ENCODE measurements at places on chromosomes 6 and 20.

GRCh38 chr6:80457439-80457933 lies 351.0 kb downstream of the BCKDHB start:
- DNase-seq, result no peak

GRCh38 chr6:28683945-28684538 lies 158.4 kb downstream of the GPX5 start:
- DNase-seq, result no peak

- no peak for DNase-seq
Measured at GRCh38 chr6:69835414-69836179, 30.8 kb upstream of the COL19A1 start.

DNA sequence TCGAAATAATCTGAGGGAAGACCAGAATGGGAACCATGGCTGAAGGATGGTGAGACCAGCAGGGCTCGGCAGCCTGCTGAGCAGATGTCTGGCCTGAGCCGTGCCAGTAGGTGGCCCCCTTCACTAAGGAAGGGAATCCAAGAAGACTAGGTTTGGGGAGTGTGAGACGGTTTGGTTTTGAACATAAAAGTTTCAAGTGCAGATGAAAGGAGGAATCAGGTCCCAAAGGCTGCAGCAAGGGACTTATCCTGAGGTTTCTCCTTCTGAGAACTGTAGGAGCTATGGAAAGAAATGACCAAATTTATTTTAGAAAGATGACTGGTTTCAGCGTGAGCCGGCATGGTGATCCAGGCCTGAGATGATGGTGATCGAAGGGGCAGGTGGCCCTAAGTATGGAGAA lies 4.6 kb upstream of the OSER1 start:
- DNase-seq, result peak; percentile 55

DNA sequence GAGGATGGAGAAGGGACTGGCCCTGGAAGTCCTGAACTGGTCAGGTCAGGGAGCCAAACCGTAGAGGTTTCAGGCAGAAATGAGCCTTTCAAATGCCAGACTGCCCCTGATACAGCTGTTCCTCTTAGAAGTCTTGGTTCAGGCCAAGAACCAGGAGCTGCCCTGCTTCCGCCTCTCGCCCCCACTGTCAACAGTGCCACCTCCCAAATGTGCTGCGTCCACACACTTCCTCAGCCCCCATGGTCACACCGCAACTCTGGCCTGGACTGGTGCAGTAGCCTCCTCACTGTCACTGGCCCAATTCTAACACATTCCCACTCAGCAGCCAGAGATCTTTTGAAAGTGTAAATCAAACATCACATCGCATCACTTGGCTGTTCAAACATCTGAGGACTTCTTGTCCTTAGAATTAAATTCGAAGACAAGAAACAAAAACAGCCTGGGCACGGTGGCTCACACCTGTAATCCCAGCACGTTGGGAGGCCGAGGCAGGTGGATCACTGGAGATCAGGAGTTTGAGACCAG lies 69.7 kb downstream of the STK35 start:
- no peak for DNase-seq

DNA sequence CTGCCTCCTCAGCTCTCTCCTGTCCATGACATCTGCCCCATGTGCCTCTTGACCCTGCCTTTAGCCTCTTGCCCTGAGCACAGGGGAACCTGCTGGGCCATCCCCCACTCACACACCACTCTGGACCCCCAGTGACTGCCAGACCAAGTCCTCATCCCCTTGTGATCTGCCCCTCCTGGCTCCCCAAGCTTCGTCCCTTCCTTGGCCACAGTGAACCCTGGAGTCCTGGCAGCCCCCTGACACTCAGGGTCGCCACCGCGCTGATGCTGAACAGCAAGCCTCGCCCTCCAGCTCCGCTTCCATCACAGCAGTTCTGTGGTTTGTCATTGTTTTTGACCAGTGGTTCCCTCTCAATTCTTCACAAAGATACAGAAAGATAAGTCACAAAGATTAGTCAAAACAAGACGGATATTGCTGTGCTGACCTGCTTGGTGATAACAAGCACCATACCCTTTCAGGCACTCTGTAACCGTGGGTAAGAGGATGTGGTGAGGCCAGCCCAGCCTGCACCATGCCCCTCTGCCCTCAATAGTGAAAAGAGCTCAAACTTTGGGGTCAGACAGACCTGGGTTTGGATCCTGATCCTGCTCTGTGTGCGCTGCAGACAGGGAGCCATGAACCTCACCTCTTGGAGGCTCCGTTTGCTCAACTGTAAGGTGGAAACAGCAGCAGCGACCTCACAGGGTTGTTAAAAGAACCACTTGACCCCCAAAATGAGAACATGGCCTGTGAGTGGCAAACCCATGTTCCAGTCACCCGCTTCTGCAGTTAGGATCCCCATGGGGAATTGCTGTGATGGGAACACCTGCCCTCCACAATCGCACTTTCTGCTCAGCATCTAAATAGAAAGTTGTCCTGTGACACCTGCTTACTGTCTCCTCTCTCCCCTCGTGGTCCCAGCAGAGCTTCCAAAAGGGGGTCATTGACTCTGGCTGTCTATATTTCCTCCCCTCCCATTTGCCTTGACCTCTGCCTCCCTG lies 114.5 kb downstream of the TOX2 start:
- DNase-seq, result no peak
